ENCODE measurements at places on chromosomes 2 and 18.

- no peak for DNase-seq
Measured at GRCh38 chr2:38720613-38721241, 30.4 kb downstream of the SRSF7 start.

- DNase-seq: no peak
Measured at GRCh38 chr2:39217192-39217550, 26.6 kb downstream of the CDKL4 start.

DNA sequence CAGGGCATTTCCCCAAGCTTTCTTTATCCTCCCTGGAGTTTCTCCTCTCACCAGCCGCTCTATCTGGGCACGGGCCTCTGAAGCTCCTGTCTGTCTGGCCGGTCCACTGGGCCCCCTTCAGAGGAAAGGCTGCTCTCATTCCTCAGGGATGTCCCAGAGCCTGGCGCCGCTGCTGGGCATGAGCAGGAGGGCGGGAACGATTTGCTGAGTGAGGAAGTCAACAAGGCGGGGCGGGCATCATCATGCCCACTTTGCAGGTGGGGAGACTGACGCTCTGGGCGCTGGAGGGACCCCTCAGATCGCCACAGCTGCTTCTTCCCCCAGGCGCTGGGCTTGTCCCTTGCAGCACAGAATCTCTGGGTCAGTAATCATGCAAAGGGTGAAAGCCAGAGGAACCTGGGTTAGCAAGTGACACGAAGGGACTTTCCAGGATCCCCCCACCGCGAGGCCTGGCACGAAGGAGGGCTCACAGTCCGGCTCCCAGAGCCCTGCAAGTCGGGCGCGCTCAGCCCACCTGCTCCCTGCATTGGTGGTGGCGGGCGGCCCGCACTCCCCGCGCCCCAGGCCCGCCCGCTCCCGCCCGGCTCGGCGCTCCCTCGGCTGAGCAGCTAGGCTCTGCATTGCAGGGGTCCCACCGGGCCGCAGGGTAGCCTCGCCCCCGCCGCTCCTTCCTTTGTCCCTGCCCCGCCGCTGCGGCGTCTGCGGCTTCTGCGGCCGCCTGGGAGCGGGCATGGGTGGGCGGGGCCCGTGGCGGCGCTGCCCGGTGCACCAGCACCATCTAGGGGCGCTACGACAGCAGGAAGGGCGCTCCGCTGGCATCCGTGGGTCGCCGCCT, 157.8 kb downstream of the CYRIA start:
- DNase-seq: no peak

GRCh38 chr18:76465630-76466409, 29.2 kb downstream of the ZNF516 start:
- no peak for DNase-seq

GRCh38 chr2:30981510-30981909, 156.7 kb downstream of the GALNT14 start:
- DNase-seq: no peak

DNA sequence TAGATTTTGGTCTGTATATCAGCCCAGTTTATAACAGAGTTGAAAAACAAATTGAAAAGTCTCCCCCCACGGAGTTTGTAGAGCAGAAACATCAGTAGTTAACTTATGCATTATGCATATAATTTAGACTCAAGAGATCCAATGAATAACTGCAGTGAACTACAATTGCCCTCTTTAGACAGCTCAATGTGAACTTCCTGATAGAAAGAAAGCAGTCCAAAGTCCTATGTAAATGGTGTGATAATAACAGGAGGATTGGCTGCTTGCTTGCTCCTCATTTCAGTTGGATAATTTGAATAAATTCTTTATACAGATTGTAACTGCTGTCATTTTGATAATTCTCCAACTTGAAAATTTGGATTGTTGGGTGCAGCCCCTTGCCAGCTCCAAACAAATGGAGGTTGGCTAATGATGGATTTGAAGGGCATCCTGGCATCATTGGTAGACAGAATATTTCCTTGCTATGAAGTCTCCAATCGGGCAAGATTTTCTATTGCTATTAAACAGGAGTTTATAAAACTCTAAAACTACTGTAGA, 297.1 kb downstream of the ASXL3 start:
- no peak for DNase-seq

DNA sequence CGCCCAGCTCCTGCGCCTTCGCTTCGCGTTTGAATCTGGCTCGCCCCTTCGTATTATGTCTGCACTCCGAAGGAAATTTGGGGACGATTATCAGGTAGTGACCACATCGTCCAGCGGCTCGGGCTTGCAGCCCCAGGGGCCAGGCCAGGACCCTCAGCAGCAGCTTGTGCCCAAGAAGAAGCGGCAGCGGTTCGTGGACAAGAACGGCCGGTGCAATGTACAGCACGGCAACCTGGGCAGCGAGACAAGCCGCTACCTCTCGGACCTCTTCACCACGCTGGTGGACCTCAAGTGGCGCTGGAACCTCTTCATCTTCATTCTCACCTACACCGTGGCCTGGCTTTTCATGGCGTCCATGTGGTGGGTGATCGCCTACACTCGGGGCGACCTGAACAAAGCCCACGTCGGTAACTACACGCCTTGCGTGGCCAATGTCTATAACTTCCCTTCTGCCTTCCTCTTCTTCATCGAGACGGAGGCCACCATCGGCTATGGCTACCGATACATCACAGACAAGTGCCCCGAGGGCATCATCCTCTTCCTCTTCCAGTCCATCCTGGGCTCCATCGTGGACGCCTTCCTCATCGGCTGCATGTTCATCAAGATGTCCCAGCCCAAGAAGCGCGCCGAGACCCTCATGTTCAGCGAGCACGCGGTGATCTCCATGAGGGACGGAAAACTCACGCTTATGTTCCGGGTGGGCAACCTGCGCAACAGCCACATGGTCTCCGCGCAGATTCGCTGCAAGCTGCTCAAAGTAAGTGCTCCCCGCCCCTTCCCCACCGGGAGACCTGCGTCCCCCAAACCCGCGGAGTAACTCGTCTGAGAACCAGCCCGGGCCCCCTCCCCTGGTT, 453 bp downstream of the KCNJ3 start:
- DNase-seq: no peak

DNA sequence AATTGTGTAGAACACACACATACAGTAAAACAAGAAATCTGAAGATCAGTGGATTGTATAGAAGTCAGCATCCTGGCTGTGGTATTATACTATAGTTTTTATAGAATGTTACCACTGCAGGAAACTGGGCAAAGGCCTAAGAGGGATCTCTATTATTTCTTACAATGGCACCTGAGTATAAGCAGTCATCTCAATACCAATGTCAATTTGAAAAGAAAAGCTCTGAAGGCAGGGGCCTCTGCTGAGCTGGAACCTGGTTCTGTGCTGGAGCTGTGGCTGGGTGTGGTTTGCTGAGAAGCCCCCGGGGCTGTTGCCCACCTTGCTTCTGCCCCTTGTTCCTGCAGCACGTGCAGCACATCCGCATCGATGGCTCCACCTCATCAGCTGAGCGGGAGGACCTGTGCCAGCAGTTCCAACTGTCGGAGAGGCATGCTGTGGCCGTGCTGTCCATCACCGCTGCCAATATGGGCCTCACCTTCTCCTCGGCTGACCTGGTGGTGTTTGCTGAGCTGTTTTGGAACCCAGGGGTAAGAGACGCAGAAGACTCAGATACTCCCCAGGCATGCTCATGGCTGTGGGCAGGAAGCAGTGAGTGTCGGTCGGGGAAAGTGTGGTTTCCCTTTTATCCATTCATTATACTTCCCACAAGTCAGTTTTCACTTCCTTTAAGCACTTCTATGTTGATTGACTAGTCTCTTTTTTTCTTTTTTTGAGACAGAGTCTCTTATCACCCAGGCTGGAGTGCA, 23.5 kb upstream of the RPL37A start:
- no peak for DNase-seq

- no peak for DNase-seq
Measured at GRCh38 chr2:40430776-40431599, 20.9 kb downstream of the SLC8A1 start.

- no peak for DNase-seq
Measured at GRCh38 chr2:203361495-203361894, 33.3 kb downstream of the ABI2 start.

DNA sequence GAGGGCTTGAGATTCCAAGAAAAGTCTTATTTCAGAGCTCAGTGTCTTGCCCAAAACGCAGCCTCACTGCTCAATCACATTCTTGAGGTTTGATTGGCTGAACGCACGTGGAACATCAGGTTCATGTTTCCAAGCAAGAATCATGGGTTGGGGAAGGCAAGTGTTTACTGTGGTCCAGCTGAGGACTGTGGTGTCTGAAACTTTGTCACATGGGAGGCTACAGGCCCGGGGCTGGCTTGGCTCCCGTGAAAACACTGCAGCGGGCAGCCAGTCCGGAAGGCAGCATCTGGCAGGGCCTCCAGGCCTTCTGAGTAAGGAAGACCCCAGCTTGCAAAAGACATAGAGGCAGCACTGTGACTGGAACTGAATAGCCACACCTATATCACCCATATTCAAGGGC, 84.7 kb downstream of the POLR1A start:
- DNase-seq: no peak

DNA sequence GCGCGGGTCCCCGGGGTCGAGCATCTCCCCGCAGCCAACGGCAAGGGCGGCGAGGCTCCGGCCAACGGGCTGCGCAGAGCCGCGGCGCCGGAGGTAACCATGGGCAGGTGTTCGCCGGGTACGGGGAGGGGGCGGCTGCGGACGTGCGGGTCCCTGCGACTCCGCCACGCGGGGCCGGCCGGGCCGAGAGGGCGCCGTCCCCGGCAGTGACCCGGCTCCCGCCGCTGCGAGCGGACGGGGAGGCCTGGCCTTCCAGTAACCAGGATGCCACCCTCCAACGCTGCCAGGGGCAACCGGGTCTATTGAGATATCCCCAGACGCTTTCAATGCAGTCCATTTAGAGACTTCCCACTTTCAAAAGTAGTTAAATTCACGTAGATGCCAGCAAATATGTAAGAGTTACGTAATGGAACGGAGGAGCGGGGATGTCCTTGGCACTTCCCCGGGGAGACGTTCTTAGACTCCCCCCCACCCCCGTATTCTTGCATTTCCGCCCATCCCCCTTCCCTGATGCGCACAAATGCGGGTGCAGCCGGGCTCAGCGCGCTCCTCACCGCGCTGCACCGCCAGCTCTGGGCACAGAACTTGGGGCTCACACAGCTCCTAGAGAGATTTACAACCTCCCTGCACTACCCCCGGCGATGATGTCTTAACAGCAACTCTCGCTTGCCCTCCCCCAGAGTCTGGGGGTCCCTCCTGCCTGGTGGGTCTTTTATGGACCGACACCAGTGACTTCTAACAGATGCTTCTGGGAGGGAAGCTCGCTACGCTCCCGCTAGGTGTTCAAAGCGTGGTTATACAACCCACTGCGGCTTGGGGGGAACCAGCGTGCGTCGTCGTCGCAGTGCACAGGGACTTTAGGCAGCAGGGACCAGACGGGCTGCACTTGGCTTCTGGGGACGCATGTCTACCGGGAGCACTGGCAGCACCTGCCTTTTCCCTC, 657 bp downstream of the SGPP2 start:
- DNase-seq: no peak

GRCh38 chr2:165471349-165471950, 2.0 kb downstream of the CSRNP3 start:
- no peak for DNase-seq

DNA sequence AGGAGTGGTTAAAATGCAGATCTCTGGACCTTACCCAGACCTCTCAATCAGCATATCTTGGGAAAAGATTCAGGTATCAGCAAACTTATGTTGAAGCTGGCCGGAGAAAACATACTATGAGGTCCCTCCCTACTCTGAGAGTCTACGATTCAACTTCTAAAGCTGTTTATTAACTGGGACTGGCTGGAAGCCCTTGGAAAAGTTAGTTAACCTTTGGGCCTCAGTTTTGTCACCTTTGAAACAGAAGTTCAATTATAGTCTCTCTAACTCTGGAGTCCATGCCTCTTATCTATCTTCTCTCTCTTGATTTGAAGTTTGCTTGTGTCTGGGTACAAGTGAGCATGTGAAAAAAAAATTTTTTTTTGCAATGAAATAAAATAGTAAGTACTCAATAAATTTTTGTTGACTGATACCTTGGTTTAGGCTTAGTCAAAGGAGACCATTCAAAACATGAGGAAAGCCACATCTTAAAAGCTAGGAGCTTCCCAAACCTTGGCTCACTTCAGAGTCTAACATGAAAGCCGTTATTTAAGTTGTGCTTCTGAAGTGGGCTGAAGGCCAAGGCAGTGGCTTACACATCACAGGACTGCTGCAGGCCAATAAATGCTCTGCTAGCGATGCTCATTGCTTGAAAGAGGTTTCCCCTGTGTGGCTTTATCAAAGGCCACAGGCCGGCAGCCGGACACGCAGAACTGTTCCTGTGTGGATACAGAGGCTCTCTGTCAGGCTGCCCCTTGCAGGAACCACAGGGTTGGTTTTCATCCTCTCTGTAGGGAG, 110.6 kb upstream of the FAM136A start:
- no peak for DNase-seq

DNA sequence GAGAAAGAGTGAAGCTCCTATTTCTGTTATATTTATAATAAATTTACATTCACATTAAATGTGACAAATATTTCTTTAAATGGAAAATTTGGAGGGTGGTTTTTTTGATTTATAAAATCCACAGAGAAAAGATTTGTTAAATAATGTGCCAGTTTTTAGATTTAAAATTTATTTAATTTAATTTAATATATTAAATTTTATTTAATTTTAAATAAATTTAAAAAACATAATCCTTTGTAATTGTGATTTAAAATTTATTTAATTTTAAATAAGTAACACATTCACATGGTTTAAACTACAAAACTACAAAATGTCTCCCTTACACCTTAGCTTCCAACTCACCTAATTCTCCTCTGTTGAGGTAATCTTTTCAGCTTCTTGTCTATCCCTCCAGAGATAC, 123.3 kb downstream of the UBE2E3 start:
- DNase-seq: no peak

DNA sequence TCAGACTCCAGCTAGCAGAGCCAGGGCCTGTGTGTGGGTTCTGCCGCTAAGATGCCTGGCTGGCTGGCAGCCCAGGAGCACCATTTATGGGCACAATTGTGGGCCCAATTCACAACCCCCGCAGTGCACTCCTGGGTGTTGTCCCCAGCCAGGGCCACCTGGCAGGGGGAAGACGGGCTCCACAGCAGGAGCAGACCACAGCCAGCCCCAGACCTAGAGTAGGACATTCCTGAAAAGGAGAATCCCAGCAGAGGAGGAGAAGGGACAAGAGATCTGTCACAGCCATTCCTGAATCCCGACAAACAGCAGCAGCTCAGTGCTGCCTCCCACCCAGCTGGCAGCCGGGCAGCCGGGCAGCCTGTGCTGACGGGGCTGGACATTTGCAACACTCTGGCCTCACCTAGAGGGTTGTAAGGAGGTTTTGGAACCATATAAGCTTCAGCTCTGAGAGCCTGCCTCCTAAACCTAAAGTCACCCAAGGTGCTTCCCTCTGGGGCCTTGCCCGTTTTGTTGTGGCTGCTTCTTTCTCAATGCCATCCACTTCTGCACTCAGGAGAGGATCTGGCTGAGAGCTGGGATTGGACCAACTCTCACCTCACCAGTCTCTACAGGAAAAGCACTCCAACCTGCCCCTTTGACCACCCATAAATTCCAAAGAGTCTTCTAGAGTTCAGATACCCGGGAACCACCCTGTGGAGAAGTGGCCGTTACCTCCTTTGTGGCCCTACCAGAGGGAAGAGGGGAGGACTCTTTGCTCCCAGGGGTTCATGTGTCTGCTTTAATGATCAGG, 4.1 kb upstream of the TMEM177 start:
- no peak for DNase-seq

All from activated CD4-positive, alpha-beta T cell treated with anti-CD3 and anti-CD28 coated beads for 24 hours (primary cell).